ENCODE measurements at places on chromosomes 12 and 14.

GRCh38 chr12:106767954-106768822, 6.3 kb upstream of the RIC8B start:
- no peak for DNase-seq

- no peak for DNase-seq
Observed at GRCh38 chr12:106585105-106585520, 2.3 kb downstream of the RFX4 start.

GRCh38 chr12:99567072-99567471, 80.5 kb upstream of the GARIN6 start:
- no peak for DNase-seq

- DNase-seq: no peak
Observed at GRCh38 chr12:65460063-65460462, 181.6 kb downstream of the MSRB3 start.

- no peak for DNase-seq
Observed at GRCh38 chr14:23119363-23120327, 590 bp upstream of the CEBPE start.

DNA sequence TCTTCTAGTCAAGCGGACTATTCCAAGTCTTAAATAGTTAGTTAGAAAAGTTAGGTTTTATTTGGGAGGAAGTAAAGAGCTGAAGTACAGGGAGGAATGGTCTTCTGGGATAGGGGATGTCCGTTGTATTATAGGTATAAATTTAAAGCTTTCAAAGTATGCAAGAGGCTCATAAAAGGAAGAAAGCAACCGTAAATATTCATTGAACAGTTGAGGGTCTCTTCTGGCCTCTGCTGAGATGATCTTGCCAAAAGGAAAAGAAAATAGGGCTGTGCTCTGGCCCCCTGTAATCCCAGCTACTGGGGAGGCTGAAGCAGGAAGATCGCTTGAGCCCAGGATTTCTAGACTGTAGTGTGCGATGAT, 377 bp upstream of the TIMELESS start:
- DNase-seq: no peak

DNA sequence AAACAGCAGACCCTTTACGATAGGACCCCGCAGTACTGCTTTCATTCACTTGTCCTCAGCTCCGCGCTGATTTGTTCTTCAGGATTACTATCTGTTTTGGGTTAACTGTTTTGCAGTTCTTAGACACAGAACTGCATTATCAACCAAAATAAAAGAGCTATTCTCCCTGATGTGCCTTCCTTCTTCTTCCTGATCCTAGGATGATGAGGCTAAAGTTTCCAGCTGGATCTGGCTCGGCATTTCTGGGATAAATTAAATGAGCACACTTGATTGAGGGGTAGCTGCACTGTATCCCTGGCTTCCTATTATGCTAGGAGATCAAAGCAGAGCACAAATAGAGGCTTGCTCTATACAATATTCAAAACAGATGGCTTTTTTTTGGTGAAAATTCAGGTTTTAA, 165.7 kb downstream of the FBXL14 start:
- no peak for DNase-seq

- no peak for DNase-seq
Observed at GRCh38 chr14:52391881-52392615, 77.9 kb downstream of the PTGER2 start.

- no peak for DNase-seq
Observed at GRCh38 chr12:18888047-18888446, 150.1 kb downstream of the CAPZA3 start.

- no peak for DNase-seq
Observed at GRCh38 chr12:57892232-57892972, 45.9 kb upstream of the CTDSP2 start.

- no peak for DNase-seq
Observed at GRCh38 chr14:39593377-39593776, 161.1 kb upstream of the FBXO33 start.

DNA sequence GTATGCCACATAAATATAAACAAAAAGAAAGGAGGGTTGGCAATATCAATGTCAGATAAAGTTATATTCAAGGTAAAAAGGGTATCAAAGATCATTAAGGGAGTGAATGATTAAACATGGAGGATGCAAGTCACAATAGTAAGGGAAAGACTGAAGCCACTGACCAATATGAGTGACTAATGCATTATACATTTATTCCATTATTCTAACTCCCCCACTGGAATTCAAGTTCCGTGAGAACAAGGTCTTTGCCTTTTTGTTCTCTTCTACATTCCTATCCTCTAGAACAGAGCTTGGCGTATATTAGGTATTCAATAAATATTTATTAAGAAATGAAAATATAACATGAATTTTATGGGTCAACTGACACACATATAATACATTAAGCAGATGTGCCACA, 30.7 kb downstream of the MAP4K5 start:
- DNase-seq: no peak

DNA sequence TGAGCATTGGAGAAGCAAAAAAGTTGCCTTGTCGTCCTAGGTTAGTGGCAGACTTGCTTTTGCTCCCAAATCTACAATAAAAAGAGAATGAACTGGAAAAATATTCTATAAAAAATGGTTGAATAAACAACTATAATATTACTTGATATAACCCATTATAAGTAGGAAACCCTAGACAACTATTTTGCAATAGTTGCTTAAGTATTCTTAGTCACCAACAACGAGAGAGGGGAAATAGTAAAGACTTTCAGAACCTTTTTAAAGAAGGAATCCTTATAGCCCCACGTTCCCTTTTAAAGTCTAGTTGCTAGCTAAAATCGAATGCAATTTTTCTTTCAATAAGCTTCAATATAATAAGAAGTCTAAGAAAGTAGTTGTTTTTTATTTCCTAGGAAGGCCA, 17.5 kb downstream of the AQP6 start:
- no peak for DNase-seq

GRCh38 chr14:22456998-22457594, 131.9 kb downstream of the DAD1 start:
- DNase-seq: no peak

GRCh38 chr12:62843716-62844115, 91.2 kb downstream of the PPM1H start:
- DNase-seq: no peak

- DNase-seq: no peak
Observed at GRCh38 chr12:80967565-80967964, 29.8 kb upstream of the LIN7A start.

DNA sequence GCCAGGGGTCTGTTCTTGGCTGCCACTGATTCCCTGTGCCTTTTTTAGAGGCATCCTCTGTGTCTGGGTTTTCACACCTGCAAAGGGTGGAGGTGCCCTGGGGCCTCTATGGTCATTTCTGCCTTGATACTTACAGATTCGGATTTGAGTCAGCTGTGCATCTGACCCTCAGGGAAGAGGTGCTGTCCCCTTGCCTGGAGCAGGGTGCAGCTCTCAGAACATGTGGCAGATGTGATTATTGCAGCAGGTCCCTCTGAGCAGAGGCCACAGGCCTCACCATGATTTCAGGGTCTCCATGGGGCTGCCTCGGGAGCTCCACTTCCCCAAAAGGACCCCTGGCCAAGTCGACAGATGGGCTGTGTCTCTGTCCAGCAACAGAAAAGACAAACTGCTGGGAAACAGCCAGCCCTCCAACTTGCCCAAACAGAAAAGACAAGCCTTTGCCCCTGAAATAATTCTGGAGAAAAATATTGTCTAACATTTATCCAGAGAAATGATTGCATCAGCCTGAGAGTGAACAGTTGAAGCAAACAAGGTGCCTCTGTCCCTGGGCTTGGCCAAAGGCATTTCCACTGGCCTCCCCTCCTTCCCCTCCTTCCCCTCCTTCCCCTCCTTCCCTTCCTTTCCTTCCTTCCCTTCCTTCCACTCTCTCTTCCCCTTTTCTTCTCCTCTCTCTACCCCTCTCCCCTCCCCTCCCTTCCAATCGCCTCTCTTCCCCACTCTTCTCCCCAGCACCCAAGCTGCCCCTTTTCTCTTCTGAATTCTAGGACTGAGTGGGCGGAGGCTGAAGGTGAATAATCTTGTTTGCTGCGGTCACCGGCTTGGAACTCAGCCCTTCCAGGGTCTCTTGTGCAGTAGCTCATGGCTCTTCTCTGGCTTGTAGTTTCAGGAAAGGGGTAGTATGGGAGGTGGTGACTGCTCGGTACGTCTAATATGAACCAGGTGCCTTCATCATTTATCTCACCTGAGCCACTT, 676 bp downstream of the SERPINA3 start:
- DNase-seq: no peak

DNA sequence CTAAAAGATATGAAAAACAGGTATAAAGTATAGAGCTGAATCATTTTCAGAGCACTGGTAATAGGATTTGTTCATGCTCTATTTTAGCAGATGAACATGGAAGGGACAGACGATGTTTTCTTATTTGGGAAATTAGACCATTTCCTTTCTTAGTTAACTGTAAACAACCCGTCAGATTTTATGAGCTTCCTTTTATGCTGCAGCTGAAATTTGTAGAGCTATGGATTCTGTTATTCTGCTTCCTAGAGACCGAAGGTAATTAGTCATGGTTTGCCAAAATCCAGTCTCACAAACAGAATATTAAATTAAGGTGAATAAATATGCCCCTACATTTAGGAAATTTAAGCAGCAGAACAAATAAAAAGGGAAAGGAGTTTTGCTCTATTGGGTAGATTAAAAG, 180.2 kb upstream of the SYT1 start:
- no peak for DNase-seq

- DNase-seq: no peak
Observed at GRCh38 chr12:27554421-27555186, 30.6 kb downstream of the PPFIBP1 start.

GRCh38 chr12:22702690-22703089, 77.7 kb downstream of the ETNK1 start:
- DNase-seq: no peak

DNA sequence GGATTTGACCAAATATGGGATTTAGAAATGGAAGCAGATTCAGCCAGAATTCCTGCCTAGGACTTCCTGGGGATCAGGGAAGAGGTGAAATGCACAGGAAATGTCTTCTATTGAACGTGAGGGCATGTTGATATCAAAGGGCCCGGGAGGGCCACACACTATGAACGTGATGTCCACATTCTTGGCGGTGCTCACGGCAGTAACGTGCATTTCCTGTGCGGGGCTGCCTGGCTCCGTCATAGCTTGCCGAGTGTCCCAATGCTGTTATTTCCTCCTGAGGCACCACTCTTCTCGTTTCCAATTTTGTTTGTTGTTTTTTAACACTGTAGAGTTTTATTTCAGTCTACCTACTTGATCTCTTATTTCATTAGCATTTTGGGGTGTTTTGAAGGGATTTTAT, 67.3 kb downstream of the ZNF664 start:
- DNase-seq: no peak

- DNase-seq: no peak
Observed at GRCh38 chr12:131990066-131990979, 40.6 kb downstream of the EP400 start.
